H1 (cell line): ENCODE measurements at places on chromosomes 6 and 20.

- no peak for DNase-seq
These were observed 365.1 kb downstream of the ZFAND3 start for GRCh38 chr6:38184585-38185080.

- DNase-seq, result no peak
These were observed 35.8 kb downstream of the PHIP start for GRCh38 chr6:79042088-79042798.

GRCh38 chr6:151536188-151536479, 42.3 kb downstream of the CCDC170 start:
- DNase-seq, result no peak

DNA sequence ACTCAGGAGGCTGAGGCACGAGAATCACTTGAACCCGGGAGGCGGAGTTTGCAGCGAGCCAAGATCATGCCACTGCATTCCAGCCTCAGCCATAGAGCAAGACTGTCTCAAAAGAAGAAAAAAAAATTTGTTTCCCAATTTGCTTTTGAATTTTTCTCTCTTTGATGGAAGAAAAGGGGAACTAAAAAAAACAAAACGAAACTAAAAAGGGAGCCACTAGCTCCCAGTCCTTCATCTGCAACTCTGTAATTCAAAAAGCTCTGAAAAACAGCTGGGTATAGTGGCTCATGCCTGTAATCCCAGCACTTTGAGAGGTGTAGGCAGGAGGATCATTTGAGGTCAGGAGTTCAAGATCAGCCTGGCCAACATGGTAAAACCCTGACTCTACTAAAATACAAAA, 9.5 kb downstream of the OVOL2 start:
- no peak for DNase-seq

DNA sequence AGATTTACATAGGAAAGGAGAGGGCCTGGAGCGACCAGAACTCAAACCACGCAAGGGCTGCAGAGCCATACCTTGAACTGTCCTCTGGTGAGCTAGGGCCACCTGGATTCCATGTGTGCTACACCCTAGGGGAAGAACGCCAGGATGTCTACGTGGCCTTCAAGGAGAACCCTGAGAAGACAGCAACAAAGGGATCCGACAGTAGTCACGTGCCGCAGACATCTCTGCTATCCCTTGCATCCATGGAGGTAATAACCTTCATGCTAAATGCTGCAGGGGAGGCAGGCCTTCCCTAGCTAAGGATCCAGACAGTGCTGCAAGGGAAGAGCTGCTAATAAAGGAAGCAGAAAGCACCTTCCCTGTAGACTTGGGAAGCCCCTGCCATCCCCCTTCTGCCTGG, 52.9 kb downstream of the NOL4L start:
- DNase-seq, result no peak

DNA sequence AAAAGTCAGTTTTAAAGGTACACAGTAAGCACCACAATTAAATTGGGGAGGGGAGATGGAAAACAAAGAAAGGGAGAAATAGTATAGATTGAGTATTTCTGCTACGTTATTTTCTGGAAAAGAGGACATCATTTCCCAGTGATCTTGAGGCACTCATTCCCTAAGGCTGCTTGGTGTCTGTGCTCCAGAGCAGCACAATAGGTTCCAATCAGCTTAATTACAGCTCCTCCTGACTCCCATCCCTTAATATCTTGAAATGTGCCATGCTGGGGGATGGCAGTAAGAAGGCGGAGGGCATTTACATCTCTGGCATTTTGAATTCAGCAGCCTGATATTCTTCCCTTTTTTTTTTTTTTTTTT, 39.5 kb upstream of the BEND3 start:
- no peak for DNase-seq

GRCh38 chr20:35181731-35182130, 9.9 kb downstream of the PROCR start:
- DNase-seq, result no peak

DNA sequence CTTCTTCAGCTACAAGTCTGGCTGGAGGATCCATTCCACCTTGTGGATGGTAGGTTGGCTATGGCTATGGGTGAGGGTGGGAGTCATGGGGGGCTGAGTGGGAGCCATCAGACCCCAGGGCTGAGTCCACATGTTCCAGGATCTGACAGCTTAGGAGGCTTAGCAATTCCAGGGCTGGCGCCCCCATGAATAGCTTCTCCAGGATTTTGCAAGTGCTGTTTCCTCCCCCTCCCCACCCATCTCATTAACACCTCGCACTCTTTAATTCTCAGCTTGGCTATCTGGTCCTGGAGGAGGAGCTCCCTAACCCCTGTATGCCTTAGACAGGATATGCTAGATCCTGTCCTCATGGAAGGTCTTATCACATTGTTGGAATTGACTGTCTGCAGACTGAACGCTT, 39.0 kb upstream of the ANGPT4 start:
- no peak for DNase-seq

DNA sequence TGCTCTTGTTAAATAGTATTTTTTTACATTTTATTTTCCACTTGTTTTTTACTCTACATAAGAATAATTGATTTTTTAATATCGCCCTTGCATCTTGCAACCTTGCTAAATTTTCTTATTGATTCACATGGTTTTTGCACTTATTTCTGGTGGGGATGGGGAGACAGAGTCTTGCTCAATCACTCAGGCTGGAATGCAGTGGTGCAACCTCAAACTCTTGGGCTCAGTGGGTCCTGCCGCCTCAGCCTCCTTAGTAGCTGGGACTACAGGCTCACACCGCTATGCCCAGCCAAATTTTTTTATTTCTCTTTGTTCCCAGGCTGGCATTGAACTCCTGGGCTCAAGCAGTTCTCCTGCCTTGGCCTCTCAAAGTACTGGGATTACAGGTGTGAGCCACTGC, 30.3 kb downstream of the LIN28B start:
- no peak for DNase-seq

- peak; percentile 50 for DNase-seq
These were observed 1.2 kb downstream of the GSTA5 start for GRCh38 chr6:52839124-52840055.

GRCh38 chr6:72975352-72975752, 249.9 kb downstream of the KHDC1L start:
- DNase-seq, result no peak

DNA sequence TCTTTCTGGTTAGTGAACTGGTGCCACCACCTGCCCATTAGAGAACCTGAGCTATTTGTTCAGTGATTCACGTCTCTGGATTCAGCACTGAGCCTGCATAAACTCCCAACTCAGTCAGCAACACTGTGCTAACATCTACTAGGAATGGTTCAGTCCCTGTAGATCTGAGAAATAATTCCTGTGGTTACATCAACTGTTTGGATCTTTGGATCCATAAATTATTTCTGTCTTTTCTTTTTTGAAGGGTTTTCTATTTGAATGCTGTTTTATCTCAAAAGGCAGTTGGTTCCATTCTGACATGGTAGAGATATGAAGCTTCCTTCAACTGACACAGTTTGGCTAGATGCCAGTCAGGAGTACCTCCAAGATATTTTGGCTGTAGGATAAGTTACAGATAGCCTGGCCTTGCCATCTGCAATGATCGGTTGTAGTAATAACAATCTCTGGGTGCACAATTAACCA, 125.9 kb downstream of the TRMT11 start:
- DNase-seq, result no peak

GRCh38 chr6:20747991-20748390, 213.7 kb downstream of the CDKAL1 start:
- no peak for DNase-seq

- DNase-seq, result no peak
These were observed 33.3 kb upstream of the SOX4 start for GRCh38 chr6:21560249-21560648.

GRCh38 chr6:169386411-169387057, 132.9 kb upstream of the THBS2 start:
- no peak for DNase-seq

GRCh38 chr6:134830194-134830593, 119.7 kb downstream of the ALDH8A1 start:
- DNase-seq, result no peak

- DNase-seq, result no peak
These were observed 89.4 kb downstream of the HS3ST5 start for GRCh38 chr6:114253431-114253830.

DNA sequence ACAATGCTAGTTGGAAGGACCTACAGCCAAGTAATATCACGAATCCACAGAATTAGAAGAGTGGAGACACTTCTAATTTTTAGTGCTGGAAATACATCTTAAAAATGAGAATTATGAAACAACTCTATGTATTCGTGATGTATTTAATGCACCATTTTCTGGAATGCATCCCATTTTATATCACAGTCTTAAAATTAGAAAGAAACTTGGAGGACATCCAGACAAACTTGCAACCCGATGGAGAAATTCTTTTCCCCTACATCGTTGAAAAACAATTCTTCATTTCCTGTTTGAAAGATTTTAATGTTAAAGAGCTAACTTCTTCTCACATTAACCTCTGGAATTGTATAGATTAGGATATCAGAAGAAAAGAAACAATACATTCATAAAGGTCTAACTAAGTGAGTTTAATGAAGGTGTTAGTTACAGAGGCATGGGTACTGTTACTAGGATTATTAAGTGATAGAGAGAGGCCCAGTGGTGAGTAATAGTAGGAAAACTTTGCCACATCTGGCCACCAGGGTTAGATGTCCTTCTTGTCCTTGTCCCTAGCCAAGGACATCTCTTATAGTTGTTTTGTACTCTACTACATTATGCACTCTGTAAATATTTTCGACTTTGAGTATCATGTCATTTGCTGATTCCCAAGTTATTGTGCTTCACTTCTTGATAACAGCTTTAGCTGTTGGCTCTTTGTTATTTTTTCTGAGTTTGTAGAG, 502.4 kb upstream of the PTCHD4 start:
- no peak for DNase-seq

- no peak for DNase-seq
These were observed 22.0 kb downstream of the RALY start for GRCh38 chr20:34015401-34016335.

GRCh38 chr6:160810238-160810637, 108.2 kb downstream of the PLG start:
- no peak for DNase-seq

- DNase-seq, result no peak
These were observed 4.2 kb downstream of the CDK19 start for GRCh38 chr6:110810896-110811586.

DNA sequence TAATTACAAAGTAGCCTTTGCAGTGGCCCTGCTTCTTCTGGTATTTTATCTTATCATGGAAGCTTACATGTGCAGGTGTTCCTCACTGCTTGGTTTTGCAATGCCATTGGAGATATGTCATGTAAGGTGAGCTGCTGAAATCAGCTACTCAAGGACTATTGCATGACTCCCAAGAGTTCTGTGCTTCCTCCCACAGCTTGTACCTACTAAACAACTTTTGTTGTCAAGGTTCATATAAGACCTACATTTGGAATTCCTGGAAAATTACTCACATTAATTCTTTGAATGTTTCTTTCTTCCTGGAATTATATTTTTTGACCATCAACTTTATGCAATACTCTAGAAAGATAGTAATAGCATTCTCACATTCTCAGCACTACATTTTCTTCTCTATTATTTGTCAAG, 427.5 kb upstream of the HSF2 start:
- no peak for DNase-seq

DNA sequence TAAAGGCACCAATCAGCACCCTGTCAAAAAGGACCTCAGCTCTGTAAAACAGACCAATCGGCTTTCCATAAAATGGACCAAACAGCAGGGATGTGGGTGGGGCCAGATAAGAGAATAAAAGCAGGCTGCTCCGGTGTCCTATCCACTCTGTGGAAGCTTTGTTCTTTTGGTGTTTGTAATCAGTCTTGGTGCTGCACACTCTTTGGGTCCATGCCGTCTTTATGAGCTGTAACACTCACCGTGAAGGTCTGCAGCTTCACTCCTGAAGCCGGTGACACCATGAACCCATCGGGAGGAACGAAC, 7.3 kb upstream of the PXDC1 start:
- no peak for DNase-seq

DNA sequence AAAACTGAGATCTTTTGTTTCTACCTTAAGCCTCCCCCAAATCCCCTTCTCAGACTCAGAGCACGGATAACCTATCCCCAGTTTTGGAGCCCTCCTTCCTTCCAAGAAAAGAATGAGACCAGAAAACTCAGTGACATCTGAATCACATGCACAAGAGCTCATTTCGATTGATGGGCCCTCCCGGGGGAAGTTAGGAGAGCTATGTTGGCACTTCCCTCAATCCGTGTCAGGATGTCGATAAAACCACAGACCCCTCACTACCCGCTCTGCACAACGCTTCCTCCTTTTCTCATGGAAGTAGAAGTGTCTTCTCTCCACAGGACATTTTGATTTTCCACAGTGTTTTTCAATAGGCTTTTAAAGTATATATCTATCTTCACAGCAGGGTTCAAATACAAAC, 332.4 kb downstream of the HACE1 start:
- DNase-seq, result no peak

- no peak for DNase-seq
These were observed 30.5 kb downstream of the SAYSD1 start for GRCh38 chr6:39084506-39084905.

DNA sequence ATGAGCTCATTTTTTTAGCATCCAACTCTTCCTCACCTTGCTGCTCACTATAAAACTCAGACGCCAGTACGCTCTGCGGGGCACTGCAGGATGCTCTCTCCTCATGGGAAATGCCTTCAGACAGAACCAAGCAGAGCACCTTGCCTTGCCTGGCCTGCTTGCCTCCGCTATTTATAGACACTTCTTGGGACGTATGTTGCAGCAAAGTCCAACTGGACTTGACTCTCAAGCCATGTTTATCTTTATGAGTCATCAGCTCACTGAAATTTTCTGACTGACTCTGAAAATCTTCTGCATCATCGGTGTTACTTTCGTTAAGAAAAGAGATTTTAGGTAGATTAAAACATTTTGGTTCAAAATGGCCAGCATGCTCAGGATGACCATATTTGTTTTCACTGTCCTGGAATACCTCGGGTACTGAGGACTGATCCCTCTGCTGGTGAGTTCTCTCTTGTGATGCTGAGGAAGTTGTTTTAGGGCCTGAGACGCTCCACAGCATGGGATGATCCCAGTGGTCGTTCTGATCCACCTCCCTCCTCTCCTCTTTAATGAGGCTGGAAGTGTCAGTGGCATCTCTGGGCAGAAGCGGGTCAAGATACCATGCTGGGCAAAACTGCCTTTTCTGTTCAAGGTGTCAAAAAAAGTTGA, 204.5 kb downstream of the KIF16B start:
- DNase-seq, result no peak

- DNase-seq, result no peak
These were observed 5.3 kb downstream of the APMAP start for GRCh38 chr20:24987244-24987643.

GRCh38 chr6:18383441-18383840, 3.7 kb upstream of the RNF144B start:
- no peak for DNase-seq

DNA sequence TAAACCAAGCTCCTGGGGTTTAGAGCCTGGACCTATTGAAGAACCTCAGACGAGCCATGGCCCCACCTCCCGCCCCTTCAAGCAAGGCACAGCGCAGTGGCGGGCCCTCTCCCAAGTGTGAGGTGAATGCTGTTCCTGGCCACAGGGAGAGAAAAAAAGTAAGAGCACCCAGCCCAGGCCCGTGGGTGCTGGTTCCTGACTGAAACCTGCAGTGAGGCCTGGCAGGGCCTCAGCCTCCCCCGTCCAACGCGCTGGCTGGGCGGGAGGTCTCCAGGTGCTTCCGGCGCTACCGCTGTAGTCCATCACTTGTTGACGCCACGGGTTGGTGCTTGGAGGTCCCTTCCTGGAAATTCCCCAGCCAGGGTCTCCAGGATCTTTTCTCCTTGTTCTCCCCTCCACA, 5.5 kb upstream of the FAM83C start:
- DNase-seq, result no peak
